ENCODE measurements at places on chromosomes 12 and 14.

DNA sequence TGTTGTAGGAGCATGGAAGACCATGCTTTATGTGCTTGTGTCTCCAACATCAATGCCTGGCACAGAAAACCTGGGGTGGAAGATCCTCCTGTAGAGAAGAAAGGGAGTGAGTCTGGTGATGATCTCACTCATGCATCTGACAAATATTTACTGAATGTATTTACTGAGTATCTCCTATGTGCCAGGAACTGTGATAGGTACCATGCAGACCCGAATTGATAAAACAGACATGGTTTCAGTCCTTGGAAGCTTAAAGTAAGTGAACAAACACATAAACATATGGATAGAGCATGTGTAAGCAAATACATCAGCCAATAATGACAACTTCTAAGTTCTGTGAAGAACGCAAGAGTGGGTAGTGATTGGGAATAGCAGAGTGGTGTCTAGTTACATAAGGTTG, 117.0 kb upstream of the CCDC198 start:
- DNase-seq: no peak

DNA sequence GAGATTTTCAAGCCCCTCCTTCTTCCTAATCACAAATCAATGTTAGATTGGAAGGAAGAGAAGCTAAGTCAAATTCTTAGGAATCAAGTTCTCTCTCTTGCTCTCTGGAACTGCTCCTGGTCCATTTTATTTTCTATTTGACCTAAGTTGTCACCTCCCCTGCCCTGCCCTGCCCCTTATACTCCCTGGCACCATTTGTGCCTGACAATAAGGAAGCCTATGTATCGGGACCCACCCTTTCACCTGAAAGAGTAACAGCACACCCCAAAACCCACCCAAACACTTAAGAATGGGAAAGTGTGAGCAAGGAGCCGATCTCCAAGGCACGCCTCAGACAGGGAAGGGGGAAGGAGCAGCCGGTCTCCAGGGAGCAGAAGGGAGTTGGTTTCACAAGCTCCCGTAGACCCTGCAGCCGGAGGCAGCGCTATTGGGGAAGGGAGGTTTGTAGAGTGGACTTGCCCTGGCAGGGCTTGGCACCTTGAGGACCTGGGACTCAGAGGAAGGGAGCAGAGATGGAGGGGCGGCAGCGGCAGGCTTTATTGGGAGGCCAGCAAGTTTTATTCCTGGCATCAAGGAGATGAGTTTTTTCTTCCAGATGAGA, 1.6 kb downstream of the LRRC74A start:
- DNase-seq: no peak

DNA sequence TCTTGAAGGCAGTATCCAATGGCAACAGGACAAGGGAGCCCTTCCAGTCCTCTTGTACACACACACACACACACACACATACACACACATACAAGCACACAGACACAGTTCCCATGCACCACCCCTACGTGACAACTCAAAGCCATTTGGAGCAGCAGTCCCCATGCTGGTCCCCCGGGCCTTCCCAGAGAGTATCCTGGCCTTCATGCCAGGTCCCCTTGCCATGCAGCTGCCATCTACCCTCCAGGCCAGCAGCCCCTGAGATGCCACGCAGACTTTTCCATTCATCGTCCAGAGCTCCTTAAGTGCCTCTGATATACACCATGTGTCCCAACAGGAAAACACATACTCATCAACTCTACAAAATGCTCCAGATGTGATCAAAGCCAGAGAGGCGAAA, 159.5 kb downstream of the ANO2 start:
- no peak for DNase-seq

DNA sequence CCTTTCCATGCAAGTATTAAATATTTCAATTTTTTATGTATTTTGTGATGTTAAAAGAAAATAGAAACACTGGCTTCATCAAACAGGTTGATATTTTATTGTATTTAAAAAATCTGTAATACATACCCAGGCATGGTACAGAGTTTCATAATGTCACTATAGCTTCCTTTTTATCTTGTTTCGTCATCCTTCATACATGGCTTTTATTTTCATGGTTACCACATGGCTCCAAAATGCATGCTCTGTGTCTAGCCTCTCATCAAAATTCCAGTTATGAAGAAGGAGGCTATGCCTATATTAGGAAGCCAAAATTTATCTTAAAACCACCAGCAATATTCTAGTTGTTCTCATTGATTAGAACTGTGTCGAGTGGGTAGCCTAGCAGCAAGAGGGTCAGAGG, 464.8 kb downstream of the BTG1 start:
- DNase-seq: no peak

- DNase-seq: no peak
Observed at GRCh38 chr12:49539406-49540228, 787 bp downstream of the KCNH3 start.

- DNase-seq: peak; percentile 22
Observed at GRCh38 chr12:62767946-62768345, 167.0 kb downstream of the PPM1H start.

DNA sequence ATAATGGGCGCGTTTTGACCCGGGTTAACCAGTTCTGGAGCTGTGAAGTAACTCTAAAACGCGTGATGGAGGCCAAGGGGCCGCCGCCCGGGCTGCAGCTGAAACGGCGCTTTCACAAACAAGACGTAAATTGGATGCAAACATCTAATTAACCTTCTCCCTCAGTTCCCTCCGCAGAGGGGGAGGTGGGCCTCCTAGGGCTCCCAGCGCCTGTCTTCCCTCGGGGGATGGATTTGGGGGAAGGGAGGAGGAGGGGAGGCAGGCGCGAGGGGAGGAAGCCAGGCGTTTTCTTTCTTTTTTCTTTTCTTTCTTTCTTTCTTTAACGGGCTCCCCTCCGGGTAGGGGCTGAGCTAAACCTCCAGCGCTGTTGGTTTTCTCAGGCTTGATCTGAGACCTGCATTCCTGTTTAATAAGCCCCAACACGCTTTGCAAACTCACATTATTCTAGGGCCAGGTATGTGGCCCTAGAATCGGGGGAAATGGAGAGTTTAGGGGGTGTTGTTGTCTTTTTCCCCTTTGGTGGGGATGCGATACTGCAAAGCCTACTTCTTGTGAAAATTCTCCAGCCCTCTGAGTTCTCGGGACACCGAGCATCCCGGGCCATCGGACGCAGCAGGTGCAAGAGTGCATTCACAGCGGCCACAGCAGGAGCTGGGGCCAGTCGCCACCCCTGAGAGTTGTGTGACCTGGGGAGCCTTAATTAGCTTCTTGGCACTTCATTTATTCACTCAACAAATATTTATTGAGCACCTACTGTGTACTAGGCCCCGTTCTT, 43.6 kb upstream of the LHX5 start:
- DNase-seq: no peak

DNA sequence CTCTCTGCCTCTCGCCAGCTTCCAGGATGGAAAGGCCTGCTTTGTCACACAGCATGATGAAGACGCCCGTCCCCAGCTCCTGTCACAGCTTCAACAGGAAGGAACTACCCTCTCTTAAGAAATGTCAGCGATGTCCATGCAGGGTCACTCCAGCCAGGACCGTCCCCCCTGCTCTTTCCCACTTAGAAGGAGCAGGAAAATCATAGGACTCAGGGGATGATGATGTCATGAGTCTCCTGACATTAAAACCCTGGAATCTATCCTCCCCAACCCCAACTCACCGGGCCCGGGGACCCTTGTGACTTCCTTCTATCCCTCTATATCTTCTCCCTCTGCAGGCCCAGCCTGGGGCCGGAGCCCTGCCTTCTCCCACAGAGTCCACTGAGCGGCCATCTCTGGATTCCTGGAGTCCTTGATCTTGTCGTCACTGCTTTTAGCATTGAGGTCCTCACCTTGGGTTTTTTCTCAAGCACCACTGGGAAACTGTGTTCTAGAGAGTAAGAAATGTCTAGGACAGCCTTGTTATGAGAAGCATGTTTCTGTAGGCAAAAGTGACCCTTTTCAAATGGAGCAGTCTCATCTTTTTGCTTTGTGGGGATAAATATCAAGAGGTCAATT, 42.8 kb upstream of the P2RX7 start:
- no peak for DNase-seq

GRCh38 chr12:100364324-100364723, 7.5 kb downstream of the SLC17A8 start:
- no peak for DNase-seq

DNA sequence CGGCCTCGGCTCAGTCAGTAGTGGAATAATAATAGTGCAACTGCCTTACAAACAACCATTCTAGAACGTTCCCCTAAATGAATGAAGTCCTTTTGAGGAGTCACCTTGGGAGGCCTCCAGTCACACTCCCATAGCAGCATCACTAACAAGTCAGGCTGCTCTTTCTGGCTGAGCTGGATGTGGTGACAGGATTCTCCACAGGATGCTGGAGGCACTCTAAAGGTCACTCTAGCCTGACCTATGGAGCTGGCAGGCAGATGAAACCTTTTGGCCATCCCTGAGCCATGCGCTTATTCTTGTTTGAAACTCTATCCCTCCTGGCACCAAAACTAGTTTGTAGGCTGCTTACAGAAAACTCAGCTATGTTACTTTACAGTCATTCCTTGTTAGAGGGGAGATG, 17.9 kb upstream of the TFCP2 start:
- DNase-seq: no peak

DNA sequence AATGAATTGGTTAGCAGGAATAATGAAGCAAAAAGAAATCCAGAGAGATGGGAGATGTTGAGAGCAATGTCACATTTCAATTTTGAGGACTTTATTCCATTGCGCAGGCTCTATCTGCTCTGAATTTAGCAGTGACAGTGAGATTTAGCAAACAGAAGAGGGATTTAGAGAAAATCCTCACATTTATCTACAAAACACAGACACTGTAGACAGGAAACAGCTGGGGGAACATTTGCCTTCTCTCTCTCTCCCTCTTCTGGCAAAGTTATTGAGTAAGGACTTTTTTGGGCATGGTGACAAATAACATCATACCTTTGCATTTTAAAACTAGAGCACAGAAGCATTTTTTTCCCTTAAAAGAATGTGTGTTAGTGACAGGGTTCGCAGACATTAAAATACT, at the start of gene IGF1:
Gene IGF1, minus strand, starts transcription at position 158 of the 400 bp plus-strand sequence. CDS start 182 bp downstream, outside the sequence.
- DNase-seq: no peak

GRCh38 chr14:61444215-61444768, 122.9 kb downstream of the PRKCH start:
- DNase-seq: peak; percentile 50

DNA sequence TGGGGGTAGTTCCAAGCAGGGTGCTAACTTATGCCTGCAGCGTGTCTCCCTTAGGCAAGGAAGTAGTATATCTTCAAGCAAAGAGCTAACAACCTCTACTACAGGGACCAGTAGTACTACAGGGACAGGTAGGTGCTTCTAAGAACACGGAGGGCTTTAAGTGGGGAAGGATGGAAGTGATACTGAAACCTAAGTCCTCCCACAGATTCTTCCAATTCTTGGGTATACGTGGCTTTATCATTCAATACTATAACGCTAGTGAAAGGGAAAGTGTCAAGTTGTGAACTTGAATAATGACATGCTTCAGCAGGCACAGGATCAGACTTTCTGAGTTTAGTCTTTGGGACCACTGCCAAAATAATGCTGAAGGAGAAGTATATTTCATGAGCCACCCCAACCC, 241.7 kb downstream of the CEP128 start:
- DNase-seq: no peak

DNA sequence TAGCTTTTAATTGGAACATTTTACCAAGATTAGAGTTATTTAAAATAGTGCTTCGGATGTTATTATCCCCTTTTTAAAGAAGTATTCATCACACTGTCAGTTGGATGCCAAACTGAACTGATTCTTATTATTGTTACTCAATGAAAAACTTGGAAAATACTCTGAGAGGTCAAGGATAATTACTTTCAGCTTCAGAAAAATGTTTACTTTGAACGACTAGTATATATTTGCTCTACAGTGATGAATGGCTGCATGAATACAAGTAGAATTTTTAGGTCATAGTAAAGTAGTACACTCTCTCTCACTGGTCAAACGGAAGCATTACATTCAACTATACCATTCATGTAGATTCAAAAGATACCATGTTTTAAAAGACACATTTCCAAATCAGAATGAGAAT, 269.2 kb downstream of the CCDC91 start:
- no peak for DNase-seq

- DNase-seq: no peak
Observed at GRCh38 chr12:98151105-98151590, 364.2 kb upstream of the TMPO start.

DNA sequence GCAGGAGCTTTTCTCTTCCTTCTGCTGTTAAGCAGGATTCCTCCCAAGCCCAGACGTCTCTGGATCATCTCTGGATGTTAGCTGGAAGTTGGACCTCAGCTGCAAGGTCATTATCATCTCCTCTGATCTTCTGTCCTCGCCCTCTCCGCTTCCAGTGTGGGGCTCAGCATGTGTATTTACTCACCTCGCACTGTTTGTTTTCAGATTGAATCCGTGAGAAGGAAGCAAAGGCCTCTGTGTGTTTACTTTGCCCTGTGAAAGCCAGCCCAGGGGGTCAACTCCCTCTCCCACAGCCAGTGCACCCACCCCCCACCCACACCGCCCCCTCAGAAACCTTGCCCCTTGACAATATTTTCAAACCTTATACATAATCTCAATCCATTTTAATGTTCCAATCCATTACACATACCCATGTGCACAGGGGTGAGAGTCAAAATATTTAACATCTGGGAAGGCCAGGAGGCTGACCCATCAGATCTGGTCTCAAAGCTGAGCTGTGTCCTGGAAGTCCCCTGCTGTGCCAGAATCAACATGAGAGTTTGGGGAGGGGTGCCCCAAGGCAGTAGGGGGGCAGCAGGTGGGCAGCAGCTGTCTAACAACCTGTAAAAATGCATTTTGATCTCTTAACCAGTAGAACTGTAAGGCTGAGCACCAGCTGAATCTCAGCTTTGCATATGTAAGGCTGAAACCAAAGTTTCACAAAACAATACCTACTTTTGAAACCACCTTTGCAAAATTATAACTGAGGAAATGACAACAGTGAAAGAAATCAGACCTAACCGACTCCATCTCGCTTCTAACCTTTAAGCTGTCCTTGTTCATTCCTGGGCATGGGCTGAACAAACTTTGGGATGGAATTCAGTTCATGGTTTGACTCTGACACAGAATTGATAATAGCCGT, 157.9 kb downstream of the ZNF664 start:
- DNase-seq: no peak

DNA sequence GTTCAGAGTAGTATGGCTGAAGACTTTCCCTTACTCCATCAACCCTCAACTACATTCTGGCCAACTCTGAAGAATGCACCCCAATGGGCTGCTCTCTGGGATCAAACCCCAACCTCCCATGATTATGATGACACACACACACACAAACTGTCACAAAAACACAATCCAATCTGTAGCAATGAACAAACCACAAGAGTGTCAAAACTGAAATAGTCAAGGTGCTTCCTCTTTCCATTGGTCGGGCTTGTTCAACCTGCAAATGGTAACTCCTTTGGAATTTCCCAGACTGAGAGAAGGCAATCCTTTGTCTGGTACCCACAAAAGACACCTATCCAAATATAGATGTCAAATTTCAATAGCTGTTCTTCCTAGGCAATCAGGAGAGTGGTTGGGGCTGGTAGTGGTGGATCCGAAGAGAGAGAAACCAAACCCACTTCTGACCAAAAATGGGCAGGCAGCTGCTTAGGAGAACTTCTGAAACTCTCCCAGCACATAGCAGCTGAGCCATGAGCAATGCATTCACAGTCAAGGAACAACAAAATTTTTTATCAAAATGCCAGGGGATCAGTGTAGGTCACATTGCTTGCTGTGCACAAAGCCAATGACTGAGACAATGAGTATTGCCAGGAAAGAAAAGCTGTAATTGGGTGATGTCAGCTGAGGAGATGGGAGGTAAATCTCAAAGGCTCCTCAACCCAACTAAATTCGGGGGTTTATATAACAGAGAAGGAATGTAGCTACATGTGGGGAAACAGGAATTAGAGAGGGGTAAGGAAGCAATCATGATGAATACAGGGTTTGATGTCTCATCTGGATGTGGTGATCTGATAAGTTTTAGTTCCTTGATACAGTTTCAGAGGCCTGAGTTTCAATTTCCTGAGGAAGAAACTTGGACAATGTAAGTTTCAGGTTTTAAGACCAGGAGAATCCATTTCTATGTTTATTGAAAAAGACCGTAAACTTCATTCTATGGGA, 191.4 kb downstream of the KITLG start:
- no peak for DNase-seq

Measured in stimulated activated CD4-positive, alpha-beta T cell treated with anti-CD3 and anti-CD28 coated beads, Interleukin-15, amount 100 ng/mL, for 48 hours (primary cell).